NCI-H446 treated with DMSO at 0.1 percent for 48 hours (cell line): ENCODE measurements at places on chromosomes 6 and 20.

- no peak for DNase-seq
Observed at GRCh38 chr6:109008537-109009235, 86.0 kb downstream of the SESN1 start.

DNA sequence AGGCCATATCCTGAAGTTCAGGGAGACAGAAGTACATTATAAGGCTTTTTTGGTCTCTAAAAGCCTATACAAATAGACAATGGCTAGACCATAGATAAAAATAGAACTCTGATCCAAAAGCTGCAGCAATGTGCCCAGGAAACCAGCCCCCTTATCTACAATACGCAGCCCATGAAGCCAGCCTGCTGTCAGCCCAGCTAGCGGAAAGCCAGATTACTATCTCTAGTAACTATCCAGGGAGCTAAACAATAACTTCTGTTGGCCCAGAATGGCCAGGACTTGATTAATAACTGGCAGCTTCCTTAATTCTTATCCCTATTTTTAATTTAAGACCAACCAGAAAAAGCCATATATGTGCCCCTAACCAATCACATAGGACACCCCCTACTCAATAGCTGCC lies 160.4 kb upstream of the SMLR1 start:
- DNase-seq, result no peak

DNA sequence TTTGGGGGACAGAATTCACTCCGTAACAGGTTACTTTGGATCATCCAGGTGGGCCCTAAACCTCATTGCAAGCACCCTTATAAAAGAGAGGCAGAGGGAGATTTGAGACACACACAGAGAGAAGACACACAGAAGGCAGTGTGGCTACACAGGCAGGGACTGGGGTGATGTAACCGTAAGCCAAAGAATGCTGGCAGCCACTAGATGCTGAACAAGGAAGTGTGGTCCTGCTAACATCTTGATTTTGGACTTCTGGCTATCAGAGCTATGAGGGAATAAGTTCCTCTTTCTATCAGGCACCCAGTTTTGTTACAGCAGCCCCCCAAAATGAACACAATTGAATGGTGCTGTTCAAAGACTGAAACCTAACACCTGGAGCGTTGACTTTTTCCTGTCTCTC lies 191.3 kb upstream of the MYLIP start:
- DNase-seq, result no peak

DNA sequence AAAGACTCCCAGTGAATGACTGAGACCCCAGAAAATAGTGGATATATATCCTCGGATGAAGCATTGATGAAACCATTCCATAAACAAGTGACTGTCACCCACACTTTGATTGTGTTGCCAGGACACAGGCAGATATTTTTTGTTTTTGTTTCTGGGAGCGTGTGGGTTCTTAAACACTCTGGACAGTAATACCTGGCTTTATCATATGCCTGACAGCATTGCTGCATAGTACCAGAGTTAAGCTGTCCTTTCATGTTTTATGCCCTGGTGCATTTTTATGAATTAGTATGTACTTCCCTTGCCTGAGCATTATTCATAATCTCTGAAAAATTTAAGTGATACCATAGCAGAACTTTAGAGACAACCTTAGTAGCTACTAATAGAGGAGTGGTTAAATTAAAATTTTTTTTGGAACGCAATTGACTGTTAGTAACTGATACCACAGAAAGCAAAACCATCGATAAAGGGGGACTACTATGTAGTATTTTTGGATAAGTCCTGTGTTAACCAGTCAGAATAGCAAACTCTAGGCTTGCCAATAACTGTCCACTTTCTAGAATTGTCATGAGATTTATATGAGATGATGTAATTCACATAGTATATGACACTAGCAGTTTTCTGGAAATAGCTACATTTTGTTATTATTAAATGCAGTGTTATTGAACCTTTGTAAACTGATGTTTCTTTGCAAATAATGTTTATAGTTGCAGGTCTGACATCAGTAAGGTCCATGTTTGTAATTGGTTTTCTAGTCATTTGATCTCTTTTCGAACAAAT lies 30.4 kb downstream of the SENP6 start:
- DNase-seq, result no peak

DNA sequence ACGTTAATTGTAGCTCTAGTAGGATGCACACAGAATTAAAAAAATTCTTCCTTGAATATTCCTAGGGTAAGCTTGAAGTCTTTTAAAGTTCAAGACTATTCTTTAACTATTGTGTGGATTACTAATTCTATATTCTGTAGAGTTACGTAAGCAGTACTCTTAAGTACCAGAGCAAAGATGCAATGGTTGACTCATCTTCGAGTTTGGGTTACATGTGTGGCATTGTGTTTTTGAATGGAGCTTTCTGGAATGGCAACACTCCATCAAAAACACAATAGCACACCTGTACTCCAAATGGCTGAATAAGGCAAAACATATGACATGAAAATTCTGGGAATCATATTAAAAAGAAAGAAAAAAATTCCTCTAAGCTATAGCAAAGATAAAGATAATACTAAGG lies 33.5 kb upstream of the CEP162 start:
- DNase-seq, result no peak

- DNase-seq, result no peak
Observed at GRCh38 chr20:59231124-59231804, 67.6 kb downstream of the ZNF831 start.

- no peak for DNase-seq
Observed at GRCh38 chr6:128663238-128663637, 142.8 kb upstream of the PTPRK start.

DNA sequence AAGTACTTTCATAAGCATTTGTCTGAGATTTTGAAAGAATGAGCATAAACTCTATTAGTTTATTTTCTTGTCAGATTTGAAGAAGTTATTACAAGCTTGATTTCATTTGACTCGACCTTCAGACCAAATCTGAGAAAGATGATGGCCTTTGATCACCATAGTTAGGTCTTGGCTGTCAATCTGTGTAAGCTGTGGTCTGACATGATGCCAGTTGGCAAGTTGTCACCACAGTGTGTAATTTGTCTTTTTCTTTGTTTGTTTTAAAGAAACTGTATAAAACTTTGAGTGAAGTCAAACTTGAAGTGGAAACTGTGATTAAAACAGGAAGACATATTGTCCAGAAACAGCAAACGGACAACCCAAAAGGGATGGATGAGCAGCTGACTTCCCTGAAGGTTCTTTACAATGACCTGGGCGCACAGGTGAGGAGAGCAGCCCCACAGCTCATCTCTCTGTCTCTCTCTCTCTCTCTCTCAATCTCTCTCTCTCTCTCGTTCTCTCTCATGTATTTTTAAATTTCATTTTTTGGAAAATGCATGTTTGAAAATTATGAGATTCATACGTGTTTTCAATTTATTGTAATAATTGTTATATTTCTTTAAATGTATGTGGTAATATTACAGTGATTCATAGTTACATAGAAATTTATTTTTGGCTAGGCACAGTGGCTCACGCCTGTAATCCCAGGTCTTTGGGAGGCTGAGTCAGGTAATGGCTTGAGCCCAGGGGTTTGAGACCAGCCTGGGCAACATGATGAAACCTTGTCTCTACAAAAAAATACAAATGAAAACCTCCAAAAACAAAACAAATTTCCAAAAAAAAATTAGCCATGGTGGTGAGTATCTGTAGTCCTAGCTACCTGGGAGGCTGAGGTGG lies 208.1 kb downstream of the UTRN start:
- DNase-seq, result no peak

DNA sequence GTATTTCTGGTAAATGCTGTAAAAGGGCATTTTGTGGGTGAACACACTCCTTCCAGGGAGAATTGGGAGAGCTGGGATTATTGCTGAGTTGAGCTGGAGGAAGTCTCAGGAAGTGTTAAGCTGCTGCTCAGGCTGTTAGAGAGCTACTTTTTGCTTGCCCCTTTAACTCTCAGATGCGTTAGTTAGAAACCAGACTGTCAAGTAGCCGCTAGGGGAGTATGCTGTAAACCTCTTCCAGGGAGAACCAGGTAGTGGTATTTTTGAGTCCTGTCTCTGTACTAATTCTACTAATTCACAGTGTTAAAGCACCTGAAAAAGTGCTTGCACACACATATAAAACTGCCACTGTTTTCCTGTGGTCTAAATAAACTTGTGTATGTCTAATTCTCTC lies 6.6 kb upstream of the GFRAL start:
- DNase-seq, result no peak

DNA sequence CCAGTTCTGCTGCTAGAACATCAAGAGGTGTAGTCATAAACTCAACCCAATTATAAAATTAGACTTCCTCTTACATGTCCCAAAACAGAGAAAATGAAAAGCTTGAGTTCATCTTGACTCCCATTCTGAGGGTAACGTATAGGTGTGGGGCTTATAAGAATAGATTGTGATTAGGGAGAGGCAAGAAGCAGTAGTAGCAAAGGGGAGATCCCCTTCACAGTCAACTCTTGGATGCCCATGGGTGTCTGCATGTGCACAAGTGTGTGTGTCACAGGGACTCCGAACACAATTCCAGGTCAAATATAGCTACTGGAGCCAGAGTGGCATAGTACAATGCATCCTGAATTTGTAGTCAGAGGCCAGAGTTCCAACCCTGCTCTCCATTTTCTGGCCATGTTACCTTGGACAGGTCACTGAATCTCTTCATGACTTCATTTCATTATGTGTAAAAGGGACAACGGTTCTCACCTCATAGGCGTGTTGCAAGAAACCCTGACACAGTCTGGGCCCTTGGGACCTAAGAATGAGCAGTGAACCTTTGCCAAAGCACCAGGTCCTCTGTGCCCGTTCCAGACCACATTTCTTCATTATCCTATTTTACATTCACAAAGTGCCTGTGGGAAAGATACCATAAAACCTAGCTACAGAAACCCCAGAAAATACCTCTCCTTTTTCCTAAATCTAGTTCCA lies 11.8 kb downstream of the GSTA4 start:
- DNase-seq, result no peak

- DNase-seq, result no peak
Observed at GRCh38 chr20:47243532-47244305, 112.8 kb downstream of the ZMYND8 start.

DNA sequence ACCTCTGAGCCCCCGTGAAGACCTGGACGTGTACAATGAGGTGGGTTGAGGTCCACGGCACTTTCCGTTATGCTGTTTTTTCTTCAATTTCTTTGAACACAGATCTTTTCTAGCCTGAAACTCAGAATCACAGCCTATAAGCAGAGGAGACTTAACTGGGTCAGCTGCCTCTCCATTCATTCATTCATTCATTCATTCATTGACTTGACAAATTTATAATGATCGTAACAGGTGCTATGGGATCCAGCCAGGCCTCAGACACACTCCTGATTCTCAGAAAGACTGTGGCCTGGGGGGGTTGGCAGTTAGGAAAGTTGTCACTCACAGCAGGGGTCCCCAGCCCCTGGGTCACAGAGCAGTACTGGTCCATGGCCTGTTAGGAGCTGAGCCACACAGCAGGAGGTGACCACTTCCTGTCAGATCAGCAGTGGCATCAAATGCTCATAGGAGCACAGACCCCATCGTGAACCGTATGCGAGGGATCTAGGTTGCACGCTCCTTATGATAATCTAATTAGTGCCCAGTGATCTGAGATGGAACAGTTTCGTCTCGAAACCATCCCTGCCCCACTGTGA lies 38.6 kb upstream of the IRF4 start:
- no peak for DNase-seq

DNA sequence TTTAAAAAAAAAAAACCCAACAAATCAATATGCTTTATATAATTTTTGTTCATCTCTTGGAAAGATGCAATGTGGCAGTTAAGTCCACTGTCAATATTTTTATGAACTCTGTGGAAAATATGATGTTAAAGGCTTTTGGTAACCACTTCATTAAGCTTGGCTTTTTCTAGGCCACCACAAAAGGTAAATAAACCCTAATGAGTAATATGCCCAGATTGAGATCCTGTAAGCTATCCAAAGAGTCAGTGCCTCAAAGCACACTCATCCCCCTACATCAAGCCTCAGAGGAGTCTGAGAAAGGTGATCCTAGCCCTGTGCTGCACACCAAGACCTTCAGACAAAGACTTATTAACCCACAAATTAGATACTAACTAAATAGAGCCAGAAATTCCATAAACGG lies 121.1 kb downstream of the CDC5L start:
- no peak for DNase-seq

GRCh38 chr6:149169761-149170511 lies 147.6 kb upstream of the TAB2 start:
- no peak for DNase-seq

DNA sequence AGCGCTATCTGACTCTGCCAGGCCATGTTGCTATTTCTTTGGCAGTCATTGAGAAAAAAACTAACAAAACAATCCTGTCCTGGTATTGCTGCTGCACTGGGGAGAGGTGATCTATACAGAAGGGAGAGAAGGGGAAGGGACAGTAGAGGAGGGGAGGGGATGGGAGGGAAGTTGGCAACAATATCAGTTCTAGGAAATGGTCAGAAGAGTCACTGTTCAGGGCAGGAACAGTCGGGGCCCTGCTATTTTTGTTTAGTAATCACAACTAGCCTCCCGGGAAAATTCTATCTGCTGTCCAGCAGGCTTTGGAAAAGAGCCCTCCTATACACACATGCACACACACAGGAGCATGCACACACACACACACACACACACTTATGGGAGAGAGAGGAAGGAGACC lies 142.3 kb upstream of the CARMIL1 start:
- DNase-seq, result no peak

GRCh38 chr6:26270486-26270861 lies 94.5 kb upstream of the BTN3A2 start:
- DNase-seq, result no peak

- no peak for DNase-seq
Observed at GRCh38 chr6:43077981-43078511, 1.9 kb downstream of the PTK7 start.
